GM10248 (cell line): ENCODE measurements at places on chromosomes 2 and 18.

DNA sequence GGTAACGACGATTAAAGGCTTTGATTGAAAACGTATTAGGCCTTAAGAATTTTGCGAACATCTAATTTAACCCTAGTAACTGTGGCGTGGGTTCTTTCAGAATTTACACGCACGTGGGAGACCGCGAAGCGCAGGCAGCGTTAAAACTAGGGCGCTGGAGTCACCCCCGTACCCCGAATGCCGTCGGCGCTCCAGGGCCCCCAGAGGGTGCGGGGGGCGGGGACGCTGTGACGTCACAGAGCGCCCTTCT, 673 bp upstream of the SMCHD1 start:
- no peak for DNase-seq

- DNase-seq = no peak
Observed at GRCh38 chr2:28717339-28717758, 34.3 kb upstream of the PPP1CB start.

DNA sequence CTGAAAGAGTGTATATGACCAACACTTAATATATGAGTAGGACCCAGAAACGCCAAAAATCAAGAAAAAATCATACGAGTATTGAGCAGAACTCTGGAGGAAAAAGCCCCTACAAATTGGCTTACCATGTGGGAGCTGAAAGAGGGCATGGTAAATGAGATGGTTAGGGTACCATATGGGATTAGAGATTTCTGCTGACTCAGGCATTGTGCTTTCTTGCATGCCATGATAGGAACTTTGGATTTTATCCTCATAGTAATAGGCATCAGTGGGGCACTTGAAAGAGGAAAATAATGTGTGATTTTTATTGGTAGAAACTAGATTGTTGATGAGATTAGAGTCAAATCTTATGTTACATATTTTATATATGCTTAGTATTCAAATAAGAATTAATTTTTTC, 271.1 kb downstream of the CBLN2 start:
- no peak for DNase-seq

- DNase-seq = no peak
Observed at GRCh38 chr2:23620841-23621341, 235.9 kb downstream of the KLHL29 start.

DNA sequence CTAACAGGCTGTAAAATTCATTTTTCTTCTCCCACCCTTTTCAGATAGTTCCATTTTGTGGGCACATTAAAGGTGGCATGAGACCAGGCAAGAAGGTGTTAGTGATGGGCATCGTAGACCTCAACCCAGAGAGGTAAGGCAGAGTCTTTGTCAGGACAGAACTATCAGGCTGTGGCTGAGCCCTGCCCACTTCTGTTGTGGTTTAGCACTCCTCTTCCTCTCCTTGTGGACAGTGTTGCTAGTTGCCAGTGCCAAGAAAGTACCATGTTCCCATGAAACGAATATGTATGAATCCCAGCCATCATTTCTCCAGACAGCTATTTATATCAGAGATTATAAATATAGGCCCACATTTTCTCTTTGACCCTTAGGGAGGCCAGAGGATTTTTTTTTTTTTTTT, 1.6 kb downstream of the LGALSL start:
- DNase-seq = no peak

- peak; percentile 58 for DNase-seq
Observed at GRCh38 chr2:68121873-68122679, 35.6 kb upstream of the PNO1 start.

DNA sequence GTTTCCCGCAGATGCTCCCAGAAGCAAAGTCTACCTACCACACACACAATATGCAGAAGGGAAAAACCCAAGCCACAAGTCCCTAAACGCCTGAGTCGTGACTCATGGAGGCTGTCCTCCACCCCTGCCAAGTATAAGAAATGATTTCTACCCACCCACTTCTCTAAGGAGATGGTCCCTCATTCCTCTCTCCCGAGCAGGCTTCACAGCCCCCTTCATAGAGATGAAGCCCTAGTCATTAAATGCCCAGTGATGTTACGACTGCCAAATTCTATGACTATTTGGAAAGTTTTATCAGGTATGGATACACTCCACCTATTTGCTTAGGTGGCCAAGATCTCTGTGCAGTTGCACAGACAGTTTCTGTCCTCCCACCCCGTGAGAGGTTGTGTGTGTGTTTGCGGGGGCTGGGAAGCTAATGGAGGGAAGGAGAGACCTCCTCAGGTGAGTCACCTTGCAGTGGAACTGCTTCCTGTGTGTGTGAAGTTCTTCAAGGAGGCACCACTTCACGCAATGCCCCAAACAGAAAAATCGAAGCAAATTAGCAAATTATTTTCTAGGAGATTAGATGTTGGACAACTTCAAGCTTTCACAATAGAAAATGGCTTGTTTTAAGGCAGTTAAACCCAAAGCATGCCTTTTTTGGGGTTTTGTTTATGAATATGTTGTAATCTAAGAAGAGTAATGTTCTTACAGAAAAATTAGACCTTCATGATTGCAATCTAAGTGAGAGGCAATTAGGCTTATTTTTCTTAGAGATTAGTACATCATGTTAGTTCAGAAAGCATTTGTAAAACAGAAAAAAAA, 175.2 kb downstream of the TGIF1 start:
- DNase-seq = no peak

DNA sequence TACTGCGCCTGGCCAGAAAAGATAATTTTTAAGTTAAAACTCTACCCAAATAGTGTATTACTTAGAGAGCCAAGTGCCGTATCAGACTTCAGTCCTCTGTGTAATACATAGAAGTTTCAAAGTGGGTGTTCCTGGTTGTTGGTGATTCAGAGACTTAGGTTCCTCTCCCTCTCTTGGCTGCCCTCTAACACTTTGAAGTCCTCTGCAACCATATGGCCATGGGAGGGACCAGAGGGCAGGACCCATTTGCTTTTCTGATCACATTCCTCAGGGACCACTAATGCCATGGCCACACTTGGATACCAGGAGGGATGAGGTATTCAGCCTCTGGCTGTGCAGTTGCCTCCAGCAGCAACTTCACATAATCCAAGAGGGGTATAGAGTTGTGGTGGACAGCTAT, 131.5 kb downstream of the CAPN13 start:
- DNase-seq = no peak

- DNase-seq = no peak
Observed at GRCh38 chr2:209933499-209934483, 68.6 kb upstream of the RPE start.

GRCh38 chr18:57581301-57581934, 5.1 kb downstream of the FECH start:
- DNase-seq = peak; percentile 54
